Activated T-cell treated with anti-CD3 and anti-CD28 coated beads, Interleukin-2, amount 50 U/mL, for 72 hours (primary cell): ENCODE measurements at places on chromosomes 12 and 14. TPM values are rescaled to one million over a fixed set of nuclear protein-coding genes. Genes with fewer than 3 reads are reported as not detected.

MYO1A gene
- total RNA-seq: 11.4 TPM

TSHR gene
- total RNA-seq: not detected

CELA1 gene
- total RNA-seq: not detected

CLEC9A gene
- total RNA-seq: not detected

CLEC7A gene
- not detected for total RNA-seq

PTGR2 gene
- total RNA-seq: 4.3 TPM

FAM186B gene
- total RNA-seq: 0.74 TPM

OASL gene
- 45.1 TPM for total RNA-seq

WASHC4 gene
- 40.0 TPM for total RNA-seq

TEX22 gene
- total RNA-seq: 1.8 TPM

ASCL1 gene
- total RNA-seq: not detected

LRP6 gene
- total RNA-seq: 2.6 TPM
